ENCODE measurements at places on chromosomes 5 and 9. TPM values are rescaled to one million over a fixed set of nuclear protein-coding genes. Genes with fewer than 3 reads are reported as not detected.

- DNase-seq, result no peak
Observed at GRCh38 chr5:139046551-139046950, 151.6 kb downstream of the SIL1 start.

DNA sequence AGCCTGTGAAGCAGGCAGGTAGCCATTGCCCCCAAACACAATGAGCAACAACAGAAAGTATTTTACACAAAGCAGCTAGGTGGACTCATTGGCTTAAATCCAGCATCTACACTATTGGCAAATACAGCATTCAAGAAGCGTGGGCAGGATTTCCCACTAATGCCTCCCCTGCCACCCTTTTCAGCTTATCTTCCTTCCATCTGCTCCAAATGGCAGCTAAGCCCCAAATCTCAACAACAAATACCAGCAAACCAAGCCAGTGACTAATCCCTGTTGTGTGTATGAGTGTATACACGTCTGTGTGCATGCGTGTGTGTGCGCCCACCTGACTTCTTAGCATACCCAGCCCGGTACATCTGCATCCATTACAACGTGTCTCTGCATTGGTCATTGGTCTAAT lies 151.2 kb upstream of the WWC1 start:
- DNase-seq, result no peak

The UAP1L1 gene
- total RNA-seq, result 15.6 TPM

- no peak for DNase-seq
Observed at GRCh38 chr9:69885931-69886330, 65.3 kb downstream of the CFAP95 start.

- DNase-seq, result peak; percentile 66
Observed at GRCh38 chr9:112844771-112845542, 45.7 kb downstream of the SLC46A2 start.

DNA sequence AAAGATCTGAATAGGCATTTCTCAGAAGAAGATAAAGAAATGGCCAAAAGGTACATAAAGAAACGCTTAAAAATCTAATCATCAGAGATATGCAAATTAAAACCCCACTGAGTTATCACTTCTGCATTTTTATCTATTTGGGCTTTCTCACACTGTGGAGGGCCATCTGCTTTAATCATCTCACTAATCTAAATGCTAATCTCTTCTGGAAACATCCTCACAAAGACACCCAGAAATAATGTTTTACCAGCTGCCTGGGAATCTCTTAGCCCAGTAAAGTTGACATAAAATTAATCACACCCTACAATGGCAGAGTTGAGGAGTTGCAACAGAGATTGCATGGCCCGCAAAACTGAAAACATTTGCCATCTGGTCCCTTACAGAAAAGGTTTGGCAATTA lies 407.9 kb upstream of the CYLC2 start:
- DNase-seq, result no peak

GRCh38 chr5:154190595-154191304 lies at the start of gene GALNT10:
Gene GALNT10, plus strand, starts transcription at chr5:154190733. Its CDS starts 134 bp downstream, at chr5:154190867.
- DNase-seq, result no peak

The INSL6 gene
- total RNA-seq, result not detected

DNA sequence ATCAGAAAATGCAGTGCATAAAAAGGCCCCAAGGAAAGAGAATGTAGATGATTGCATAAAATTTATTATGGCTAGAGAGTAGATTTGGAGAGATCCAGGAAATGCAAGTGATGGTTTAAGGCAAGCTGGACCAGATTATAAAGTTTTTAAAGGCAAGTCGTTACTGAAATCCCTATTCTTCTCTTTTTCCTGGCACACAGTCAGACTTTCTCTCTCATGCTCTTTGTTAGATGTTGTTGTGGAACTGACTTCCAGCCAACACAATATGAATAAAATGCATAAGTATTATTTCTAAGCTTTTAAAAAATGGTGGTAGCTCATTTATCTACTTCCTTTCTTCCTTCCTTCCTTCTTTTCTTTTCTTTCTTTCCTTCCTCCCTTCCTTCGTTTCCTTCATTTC lies 1085.4 kb upstream of the CDH6 start:
- DNase-seq, result no peak

Measured in HT1080 (cell line).